T1000 (cell line): ENCODE measurements at places on chromosomes 5 and 9.

DNA sequence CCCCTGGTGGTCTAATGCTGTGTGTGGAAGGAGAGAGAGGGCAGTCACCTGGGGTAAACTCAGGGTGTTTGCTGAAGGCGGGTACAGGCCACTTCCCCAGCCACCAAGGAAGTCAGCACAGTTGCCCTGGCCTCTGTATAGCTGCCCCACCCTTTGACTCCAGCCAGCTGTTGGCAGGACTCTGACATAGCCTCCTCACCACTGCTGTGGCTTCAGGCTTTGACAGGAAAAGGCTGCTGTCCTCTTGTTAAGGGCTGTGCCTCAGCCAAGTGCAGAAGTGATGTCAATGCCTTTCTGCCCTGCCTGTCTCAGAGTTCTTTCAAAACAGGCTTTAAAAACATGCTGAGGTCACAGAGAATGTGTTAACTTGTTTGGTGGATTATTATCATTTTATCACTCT lies 487.2 kb upstream of the KLF4 start:
- DNase-seq, result no peak

DNA sequence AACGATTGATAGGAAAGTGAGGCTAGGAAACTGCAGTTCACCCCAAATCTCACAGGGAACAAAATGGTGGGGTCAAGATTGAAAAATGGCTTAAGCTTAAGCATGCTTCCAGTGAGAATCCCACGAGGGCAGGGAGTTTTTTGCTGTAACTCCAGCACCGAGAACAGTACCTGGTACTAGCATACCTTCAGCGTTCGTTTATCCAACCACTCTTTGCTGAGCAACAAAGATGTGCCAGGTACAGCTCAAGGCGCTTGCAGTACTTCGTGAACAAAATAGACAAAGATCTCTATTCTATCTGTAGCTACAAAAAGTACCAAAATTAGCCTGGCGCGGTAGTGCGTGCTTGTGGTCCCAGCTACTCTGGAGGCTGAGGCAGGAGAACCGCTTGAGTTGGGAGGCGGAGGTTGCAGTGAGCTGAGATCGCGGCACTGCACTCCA lies 778 bp upstream of the PPP6C start:
- DNase-seq, result no peak

DNA sequence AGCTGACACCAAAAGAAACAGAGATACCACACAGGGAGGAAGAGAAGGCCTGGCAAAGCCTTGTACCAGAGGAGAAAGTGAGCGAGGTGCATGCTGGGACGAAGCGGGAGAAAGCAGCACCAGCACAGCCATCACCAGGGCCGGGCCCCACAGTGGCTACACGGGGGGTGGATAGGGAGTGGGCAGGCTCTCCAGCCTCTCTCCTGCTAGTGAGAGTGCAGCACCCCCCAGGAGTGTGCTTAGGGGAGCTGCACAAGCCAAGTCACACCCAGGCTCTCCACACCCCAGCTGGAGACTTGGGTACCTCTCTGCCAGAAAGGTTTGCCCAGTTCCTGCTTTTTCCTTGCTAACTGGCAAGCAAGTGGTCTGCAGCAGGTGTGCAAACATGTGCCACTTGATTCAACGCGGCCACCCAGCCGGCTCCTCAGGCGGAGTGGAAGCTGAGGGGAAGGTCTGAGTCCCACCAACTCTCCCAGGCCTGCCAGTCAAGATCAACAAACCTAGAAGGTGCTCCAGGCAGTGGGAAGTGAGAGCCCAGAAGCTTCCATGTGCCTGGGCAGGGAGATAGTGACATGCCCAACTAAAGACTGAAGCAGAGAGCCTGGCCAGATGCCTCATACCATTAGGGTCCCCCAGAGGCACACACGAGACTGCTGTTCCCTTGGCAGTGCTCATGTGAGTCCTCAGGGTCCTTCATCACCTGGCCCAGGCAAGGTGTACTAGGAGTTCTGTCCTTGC lies 39.9 kb downstream of the BICD2 start:
- DNase-seq, result no peak

- DNase-seq, result no peak
These were observed 19.6 kb downstream of the ANGPTL2 start for GRCh38 chr9:127102788-127103187.

GRCh38 chr5:176644878-176645670 lies 2.2 kb upstream of the TSPAN17 start:
- no peak for DNase-seq

GRCh38 chr9:477193-477592 lies 262.5 kb downstream of the DOCK8 start:
- DNase-seq, result no peak

- DNase-seq, result no peak
These were observed 267.8 kb upstream of the KLF9 start for GRCh38 chr9:70682298-70682697.

GRCh38 chr9:106590759-106591505 lies 272.0 kb upstream of the ZNF462 start:
- DNase-seq, result no peak

GRCh38 chr9:124283228-124283814 lies 25.6 kb downstream of the NEK6 start:
- no peak for DNase-seq

DNA sequence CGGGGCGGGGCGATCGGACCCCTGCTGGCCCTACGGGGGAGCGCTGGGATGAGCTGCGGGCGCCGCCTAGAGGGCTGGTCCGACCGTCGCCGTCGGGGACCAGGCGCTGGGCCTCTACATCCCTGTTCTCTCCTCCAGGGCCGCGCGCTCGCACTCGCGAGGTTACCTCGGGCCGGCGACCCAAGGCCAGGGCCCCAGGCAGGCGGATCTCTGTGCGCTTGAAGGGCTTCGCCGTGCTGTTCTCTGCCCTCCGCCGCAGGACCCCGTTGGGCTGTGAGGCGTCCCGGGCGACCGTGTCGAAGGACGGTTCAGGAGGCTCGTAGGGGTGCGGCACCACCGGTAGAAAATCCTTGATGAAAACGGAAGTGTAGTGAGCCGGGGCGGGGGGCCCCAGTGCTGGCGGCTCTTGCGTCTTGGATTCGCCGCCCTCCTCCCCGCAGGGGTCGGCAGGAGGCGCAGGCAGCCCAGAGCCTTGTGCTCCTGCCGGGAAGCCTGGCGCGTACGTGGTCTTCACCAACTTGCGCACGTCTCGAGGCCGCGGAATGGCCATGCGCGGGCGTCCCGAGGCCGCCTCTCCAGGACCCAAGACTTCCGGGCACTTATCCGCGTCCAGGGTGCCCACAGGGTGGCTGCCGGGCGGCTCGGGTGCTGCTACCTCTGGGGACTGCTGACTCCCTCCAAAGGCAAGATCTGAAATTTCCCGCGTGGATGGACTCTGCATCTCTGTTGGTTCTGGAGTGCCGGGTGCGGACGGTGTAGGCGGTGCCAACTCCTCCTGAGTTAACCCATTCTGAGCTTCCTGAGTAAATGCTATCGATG lies 2.0 kb downstream of the PROB1 start:
- DNase-seq, result no peak

- DNase-seq, result no peak
These were observed 23.6 kb upstream of the CERCAM start for GRCh38 chr9:128396970-128397613.

- no peak for DNase-seq
These were observed 40.2 kb downstream of the STARD4 start for GRCh38 chr5:111472096-111472495.

DNA sequence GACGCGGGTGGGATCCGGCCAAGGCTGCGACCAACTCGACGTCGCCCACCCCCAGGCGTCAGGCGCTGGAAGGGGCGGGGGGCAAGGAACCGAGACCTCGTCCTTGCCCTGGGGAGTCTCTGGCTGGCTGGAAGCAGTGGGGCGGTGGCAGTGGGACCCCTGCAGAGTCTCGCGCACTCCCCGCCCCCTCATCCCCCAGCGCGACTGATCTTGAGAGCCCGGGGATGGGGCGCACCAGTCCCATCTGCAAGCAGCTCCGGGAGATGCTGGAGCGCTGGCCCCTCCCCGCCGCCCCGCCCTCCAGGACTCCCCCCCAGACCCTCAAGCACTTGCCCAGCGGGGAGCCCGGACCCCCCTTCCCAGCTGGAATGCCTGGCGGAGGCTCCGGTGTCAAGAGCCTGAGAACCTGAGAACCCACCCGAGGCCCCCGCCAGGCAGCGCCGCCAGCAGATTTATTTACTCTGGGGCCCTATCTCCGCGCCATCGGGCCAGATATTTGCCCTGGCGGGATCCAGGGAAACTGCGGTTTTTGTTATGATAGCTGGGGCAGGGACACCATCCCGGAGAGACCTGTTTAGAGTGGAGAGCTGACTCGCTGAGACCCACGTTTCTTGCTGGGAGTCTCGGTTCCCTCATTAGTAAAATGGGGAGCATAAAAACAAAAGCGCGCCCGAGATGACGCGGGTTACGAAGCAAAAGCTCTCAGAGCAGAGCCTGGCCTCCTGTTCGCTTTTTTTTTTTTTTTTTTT lies 1.2 kb downstream of the PRRT1B start:
- no peak for DNase-seq

GRCh38 chr5:178765753-178766300 lies 35.4 kb upstream of the ZNF354A start:
- no peak for DNase-seq
